ENCODE measurements at places on chromosomes 7 and 10. TPM values are rescaled to one million over a fixed set of nuclear protein-coding genes. Genes with fewer than 3 reads are reported as not detected.

The COL1A2 gene
- 6,748 TPM for total RNA-seq

GRCh38 chr7:132410385-132410784 is 165.9 kb downstream of the PLXNA4 start:
- DNase-seq, result no peak

The MAPK8 gene
- 47.4 TPM for total RNA-seq

- DNase-seq, result no peak
Observed at GRCh38 chr10:97757471-97757870, 14.3 kb downstream of the SFRP5 start.

DNA sequence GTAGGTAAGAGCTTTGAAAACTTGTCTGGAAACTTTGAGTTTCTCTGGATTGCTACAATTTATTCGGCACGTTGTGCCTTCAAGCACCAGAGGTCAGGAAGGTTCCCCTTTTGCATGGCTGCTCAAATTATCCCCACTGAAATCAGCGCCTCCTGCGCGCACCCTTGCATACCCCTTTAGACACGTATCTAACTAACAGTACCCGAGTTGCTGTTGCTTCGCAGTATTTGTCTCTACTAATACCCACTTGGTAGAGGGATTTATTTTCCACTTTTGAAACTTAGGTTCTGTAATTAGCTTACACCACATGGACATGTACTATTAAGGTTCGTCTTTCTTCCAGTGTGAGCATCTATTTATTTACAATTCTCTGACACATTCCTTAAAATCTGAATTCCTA is 1.6 kb downstream of the MEOX2 start:
- no peak for DNase-seq

The MALRD1 gene
- total RNA-seq, result 0.24 TPM

GRCh38 chr7:11613292-11613930 is 218.6 kb downstream of the THSD7A start:
- no peak for DNase-seq

DNA sequence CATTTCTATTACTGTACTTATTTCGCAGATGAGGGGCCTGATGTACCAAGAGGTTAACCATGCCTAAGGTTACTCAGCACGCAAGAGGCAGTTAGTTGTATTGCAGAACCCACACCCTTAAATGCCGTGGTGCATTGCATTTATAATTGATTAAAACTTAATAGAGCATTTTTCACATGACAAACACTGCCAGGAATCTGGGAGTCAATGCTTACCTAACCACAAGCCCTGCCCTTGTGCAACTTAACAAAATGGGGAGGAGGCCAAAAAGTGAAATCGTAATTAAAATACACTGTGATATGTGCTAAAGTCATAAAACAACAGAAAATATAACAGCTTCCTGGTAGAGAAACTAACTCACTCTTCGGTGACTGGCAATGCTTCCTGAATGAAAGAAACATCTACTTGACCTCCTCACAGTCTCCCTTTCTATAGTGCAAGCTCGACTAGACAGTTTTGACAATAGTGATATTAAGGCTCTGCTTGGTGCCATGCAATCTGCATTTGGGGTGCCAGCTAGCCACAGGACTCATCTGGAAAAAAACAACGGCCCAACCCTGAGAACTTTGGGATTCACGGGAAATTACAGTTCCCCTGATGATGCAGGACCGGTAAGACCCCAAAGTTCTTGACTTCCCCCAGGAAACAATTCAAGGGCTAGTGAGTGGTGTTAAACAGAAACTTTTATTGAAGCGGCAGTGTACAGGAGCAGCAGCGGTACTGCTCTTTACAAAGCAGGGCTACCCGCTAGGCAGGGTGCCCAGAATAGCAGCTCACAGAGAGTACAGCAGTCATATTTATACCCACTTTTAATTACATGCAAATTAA is 612.4 kb downstream of the TNS3 start:
- DNase-seq, result peak; percentile 87

DNA sequence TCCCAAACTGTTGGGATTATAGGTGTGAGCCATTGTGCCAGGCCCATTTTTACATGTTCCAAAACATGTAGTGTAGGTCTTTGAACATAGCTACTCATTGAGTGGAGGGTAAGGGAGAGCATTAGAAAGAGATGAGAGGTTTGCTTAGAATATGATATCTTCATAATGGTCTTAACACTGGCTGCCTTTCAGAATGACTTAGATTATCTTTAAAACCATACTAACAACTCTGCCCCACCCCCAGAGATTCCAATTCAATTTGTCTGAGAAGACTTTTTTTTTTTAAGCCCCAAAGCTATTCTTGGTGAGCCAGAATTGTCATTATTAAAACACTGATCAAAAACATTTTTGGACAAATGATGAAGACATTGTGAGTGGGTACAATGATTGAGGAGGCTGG is 168.9 kb downstream of the PHTF2 start:
- no peak for DNase-seq

The ARHGAP12 gene
- 24.9 TPM for total RNA-seq

DNA sequence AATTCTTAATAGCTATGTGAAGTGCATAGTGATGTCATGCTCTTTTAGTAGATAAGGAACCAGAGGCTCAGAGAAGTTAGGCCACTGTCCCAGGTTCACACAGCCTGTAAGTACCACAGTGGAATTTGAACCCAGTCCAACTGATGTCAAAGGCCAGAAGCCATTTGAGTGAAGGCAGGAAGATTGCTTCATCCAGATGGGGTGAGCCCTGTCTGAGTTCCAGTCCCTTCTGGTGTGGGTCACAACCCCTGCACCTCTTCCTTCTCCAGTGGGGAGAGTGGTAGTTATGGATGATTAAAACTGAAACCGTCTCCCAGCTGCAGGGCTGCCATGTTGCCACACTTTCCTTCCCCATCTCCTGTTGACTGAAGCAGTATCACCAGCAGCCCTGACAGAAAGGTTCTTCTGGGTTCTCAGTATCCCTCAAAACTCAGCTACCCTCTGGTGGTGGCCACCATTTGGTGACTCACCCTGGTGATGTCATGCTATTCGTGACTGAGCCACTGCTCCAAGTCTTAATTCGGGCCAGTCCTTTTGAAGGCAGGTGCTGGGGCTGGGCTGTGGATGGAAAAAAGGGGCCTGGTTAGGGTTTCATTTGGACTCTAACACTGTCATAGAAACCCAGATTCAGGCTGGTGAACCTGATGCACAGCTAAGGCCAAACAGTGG is 1.5 kb upstream of the C10orf95 start:
- peak; percentile 67 for DNase-seq

The PGAM2 gene
- total RNA-seq, result 0.70 TPM

- no peak for DNase-seq
Observed at GRCh38 chr7:16359216-16359615, 62.1 kb downstream of the CRPPA start.

DNA sequence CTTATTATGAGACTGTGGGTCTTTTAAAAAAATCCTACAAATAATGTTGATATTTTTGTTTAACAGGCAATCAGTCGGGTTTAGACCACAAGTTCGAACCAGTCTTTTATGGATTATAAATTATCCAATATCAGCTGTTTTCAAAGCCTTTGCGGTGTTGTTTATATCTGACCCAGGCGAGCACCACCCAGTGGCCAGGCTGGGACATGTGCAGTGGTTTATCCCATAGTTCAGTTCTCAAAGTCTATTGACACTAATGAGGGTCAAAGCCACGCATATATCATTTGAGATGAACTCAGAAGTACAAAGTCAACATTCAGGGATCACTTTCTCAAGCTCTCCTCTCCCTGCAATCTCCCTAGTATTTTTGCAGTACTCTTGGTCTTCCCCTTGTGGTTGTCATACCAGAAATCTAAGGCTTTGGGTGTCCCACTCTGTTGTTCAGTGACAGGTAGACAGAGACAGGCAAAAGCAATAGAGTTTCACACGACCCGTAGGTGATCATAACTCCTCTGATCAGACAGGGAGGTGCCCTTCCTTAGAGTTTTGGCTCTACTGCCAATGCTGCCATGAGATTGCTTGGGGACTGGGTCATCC is 117.4 kb upstream of the POM121L12 start:
- DNase-seq, result no peak

- no peak for DNase-seq
Observed at GRCh38 chr10:15363031-15363430, 8.1 kb downstream of the FAM171A1 start.

The ANXA8L1 gene
- 0.59 TPM for total RNA-seq

DNA sequence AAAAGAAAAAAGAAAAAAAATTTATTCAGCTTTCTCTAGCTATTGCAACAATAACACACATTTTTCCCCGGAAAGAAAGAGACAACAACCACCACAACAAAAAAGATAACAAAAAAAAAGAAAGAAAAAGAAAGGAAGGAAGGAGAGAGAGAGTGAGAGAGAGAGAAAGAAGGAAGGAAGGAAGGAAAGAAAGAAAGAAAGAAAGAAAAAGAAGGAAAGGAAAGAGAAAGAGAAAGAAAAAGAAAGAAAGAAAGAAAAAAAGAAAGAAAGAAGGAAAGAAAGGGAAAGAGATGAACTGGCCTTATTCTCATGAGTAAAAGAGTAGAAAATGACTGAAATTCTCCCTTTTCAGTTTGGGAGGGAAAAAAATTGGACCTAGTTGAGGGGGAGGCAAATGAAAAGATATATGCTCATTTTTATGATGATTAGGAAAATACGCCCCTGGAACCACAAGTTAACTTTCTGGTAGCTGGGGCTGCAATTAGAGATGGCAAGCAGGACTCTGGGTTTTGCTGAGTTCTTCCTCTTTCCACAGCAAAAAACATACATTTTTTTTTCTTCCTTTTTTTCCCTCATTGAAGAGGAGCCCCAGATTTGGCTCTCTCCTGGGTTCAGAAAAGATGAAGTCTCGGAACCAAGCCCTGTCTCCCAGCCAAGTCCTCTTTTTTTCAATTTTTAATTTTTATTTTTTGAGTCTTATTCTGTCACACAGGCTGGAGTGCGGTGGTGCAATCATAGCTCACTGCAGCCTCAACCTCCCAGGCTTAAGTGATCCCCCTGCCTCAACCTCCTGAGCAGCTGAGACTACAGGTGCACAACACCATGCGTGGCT is 12.6 kb upstream of the PRDX3 start:
- DNase-seq, result no peak

GRCh38 chr7:112255388-112255720 is 48.9 kb downstream of the ZNF277 start:
- peak; percentile 19 for DNase-seq

The IQUB gene
- total RNA-seq, result 0.59 TPM

GRCh38 chr7:150368884-150369747 is 494 bp downstream of the REPIN1 start:
- peak; percentile 69 for DNase-seq

- no peak for DNase-seq
Observed at GRCh38 chr7:136049818-136050461, 72.8 kb upstream of the MTPN start.

The HPSE2 gene
- total RNA-seq, result not detected

DNA sequence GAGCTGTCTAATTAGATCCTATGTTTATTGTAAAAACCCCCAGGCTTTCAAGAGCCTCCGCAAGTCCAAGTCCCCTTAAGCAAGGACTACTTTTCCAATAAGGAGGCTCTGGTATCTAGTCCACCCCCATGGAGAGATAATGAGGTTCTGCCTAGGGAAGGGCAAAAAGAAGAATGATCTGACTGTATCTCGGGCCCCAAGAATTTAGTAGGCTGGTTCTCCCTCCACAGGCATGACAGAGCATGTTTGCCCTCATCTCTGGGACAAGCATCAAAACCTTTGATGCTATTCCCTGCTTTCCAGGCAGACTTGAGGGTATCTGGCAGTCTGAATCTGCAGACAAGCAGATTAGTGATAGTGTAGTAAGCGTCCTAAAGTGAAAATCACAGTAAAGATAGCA is 19.0 kb downstream of the ABCB1 start:
- DNase-seq, result no peak

- DNase-seq, result no peak
Observed at GRCh38 chr7:126780993-126781392, 471.7 kb downstream of the GRM8 start.

GRCh38 chr7:94594882-94595281 is 61.1 kb downstream of the SGCE start:
- no peak for DNase-seq

DNA sequence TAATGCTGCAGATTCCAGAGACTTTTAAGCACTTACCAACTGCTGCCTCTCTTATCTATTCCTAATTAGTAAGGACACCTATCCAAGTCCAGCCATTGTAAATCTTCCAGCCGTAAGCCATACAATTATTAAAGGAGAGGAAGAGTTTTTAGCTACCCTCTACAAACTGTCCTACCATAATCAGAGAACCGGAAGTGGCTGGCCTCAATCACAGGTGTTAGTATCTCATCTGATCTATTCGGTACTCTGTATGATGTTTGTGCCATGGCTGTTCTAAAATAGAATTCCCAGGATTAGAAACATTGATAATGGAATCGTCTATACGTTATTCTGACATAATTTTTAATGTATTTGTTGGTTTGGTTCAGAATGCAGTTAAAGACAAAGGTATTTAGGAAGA is 102.8 kb downstream of the MICU1 start:
- DNase-seq, result no peak

DNA sequence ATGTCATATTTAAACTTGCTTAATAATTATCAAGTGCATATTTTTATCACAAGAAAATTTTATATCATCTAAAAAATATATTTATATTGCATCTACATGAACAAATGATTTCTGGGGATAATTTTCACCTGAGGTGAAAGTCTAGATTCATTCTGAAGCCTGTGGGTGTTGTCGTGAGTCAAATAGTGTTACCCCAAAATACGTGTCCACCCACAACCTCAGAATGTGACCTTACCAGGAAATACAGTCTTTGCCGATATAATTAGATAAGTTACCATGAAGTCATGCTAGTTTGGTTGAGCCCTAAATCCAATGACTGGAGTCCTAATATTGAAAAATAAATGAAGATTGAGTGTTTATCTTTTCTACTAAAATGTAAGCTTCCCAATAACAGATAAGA is 203.0 kb upstream of the MDFIC start:
- no peak for DNase-seq

- DNase-seq, result peak; percentile 74
Observed at GRCh38 chr7:22156205-22156604, 200.7 kb downstream of the RAPGEF5 start.

GRCh38 chr7:127123220-127123619 is 129.5 kb downstream of the GRM8 start:
- no peak for DNase-seq

GRCh38 chr7:42105554-42106358 is 131.3 kb downstream of the GLI3 start:
- no peak for DNase-seq
